ENCODE measurements at places on chromosomes 12 and 14.
A peak's percentile ranks its signal among the peaks of the same experiment; 100 is the strongest.

DNA sequence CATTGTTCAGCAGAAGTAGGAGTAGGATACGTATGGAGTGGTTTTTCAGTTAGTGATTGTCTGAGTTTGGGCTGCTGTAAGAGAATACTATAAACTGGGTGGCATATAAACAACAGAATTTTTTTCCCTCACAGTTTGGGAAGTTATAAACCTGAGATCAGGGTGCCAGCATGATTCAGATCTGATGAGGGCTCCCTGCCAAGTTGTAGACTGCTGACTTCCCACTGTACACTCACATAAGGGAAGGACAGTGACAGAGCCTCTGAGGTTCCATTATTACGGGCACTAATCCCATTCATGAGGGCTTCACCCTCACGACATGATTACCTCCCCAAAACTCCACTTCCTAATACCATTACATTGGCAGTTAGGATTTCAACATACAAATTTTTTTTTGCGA is 50.7 kb downstream of the ACSM4 start:
- DNase-seq = no peak

- no peak for DNase-seq
These were observed 63.9 kb downstream of the NAV3 start for GRCh38 chr12:77894556-77894955.

DNA sequence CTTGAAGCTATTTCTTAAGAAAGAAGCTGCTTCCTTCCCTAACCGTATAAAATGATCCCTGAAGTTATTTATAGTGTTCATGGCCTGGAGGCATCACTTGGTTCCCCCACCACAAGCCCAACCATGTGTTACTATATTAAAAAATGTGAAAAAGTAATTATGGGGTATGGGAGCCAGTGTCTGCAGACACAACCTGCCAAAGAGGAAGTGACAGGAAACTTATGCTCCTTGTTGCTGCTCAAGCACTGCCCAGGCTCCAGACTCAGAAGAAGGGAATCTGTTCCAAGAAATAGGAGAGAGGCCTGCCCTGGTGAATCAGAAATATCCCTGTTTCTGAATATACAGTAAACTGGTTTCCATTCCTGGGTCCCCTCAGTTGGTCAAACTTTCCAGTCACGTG is 217.2 kb upstream of the BMP4 start:
- no peak for DNase-seq

GRCh38 chr12:39959031-39959430 is 146.8 kb downstream of the SLC2A13 start:
- no peak for DNase-seq

DNA sequence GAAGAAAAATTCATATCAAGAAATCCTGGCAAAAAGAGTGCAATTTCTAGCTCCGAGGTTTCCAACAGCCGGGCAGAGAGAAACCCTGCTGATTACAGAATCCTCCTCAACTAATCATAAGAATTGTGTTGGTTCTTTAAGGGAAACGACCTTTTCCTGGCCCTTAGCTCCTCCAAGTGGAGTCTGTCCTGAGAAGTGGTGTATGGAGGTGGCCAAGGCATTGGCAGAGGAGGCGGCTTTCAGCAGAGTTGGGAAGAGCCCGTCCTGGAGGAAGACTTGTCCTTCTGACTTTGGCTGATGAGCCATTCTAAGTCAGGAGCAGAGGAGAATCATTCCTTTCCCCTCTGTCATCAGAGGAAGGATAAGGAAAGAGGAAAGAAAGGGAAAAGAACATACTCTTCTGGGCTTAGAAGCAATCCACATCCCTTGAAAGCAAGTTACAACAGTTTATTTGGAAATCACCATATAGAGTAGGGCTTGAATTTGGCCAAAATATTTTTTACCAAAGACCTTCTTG is 46.5 kb upstream of the PTCSC3 start:
- DNase-seq = no peak

GRCh38 chr12:107774349-107775029 is at the start of gene ASCL4:
ASCL4 (plus strand) TSS chr12:107774704; CDS start chr12:107775219, 515 bp downstream.
- no peak for DNase-seq

DNA sequence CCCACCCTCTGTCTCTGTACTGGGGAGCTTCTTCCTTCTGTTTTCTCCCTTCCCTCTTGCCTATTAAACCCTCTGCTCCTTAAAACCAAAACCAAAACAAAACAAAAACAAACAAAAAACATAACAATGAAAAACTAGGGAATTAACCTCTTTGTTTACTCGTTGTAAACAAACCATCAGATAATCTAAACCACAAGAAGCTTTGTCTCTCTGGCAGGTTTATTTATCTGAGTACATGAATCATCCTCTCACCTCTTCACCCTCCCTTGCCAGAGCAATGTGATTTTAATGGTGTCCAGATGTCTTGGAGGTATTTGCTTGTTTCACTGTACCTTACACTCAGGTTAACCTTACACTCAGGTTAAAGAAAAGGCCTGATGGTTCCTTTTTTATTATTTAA is 66.1 kb downstream of the DYRK2 start:
- no peak for DNase-seq

DNA sequence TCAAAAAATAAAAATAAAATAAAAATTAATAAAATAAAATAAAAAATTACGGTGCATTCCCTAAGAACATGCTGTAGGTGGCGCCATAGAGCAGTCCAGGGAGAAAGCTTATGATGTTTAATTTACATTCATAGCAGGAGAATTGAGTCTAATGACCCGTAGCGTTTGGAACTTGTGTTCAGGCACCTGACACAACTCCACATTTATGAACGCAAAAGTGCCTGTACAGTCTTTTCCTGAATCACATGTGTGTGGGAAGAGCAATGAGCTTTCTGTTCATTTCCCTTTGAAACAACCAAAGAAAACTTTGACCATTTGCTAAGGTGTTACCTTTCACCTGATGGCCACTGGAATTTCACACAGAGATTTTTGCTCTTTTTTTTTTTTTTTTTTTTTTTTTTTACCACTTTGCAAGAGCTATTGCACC is 60.6 kb upstream of the KCNA1 start:
- DNase-seq = no peak

GRCh38 chr12:69071091-69071370 is 138.1 kb upstream of the CPM start:
- no peak for DNase-seq

DNA sequence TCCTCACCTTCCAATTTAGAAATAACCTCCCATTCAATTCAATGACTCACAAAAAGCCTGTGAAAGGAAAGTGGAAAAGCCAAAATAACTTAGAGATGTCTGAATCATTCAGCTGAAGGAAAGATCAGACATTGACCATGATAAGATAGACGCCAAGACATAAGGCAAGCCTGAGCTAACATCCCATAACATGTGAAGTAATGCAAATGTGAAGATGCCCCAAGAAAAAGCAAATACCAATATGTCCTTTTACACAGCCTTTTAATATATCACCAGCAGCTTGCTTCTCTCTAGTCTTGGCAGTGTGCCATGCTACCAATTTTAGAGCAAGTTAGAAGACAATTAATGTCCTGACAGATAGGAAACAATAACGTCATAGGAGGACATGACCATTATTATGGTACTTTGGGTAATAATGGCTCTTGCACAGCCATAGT is 2.4 kb upstream of the NUMB start:
- no peak for DNase-seq

GRCh38 chr12:26121323-26122060 is 3.3 kb downstream of the BHLHE41 start:
- no peak for DNase-seq

DNA sequence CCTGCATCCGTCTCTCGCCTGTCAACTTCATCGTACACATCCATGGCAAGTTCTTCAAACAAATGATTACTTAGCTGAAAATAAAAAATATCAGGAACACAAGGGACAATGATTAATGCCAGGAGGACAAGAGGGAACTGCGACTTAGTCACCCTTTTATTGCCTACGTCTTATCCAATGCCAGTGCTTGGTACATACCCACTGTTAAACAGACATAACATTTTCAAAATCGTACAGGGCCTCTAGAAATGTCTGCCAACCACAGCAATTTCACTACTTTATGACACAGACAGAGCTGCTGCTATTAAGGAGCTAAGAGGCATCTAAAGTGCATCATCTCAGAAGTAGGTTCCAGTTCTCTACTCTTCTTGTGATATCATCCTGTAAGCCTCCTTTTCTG is 34.6 kb downstream of the GIT2 start:
- DNase-seq = no peak

GRCh38 chr14:101254805-101255764 is 306.2 kb upstream of the DIO3 start:
- no peak for DNase-seq

DNA sequence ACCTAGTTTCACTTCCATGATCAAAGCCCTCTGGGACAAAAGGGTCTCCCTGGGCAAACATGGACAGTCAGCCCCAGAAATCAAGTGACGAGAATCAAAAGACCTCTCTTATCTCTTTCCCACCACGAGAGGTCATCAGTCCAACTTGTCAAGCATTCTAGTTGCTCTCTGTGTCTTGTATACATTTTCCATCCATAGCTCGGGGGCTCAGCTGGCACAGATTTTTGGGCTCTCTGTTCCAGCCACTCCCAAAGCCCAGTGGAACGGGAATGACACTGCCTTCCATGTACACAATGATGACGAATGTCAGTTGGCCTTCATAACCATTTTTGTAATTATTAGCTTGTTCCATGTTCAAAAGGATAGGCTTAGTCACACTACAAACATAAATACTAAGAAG is 29.7 kb downstream of the NOS1 start:
- no peak for DNase-seq

GRCh38 chr12:6960593-6961277 is 9.6 kb downstream of the PTPN6 start:
- DNase-seq = peak; percentile 39

- no peak for DNase-seq
These were observed 925 bp upstream of the NANOG start for GRCh38 chr12:7788294-7788660.

DNA sequence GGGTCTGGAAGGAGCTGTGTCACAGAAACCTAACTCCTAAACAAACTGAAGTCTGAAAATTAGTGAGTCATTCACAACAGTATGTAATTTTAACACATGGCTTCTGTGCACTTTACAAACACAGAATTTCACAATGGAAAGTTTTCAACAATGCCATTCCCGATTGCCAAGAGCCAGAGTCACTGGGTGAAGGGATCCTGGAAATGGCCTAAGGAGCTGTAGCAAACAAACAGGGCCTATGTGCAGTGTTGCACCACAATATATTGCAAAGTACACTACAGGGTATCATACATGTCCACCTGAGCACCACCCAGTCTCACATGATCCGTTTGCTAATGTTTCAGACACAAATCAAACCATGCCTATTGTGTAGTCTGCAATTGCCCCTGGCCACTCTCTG is 184.7 kb upstream of the OTX2 start:
- DNase-seq = no peak

DNA sequence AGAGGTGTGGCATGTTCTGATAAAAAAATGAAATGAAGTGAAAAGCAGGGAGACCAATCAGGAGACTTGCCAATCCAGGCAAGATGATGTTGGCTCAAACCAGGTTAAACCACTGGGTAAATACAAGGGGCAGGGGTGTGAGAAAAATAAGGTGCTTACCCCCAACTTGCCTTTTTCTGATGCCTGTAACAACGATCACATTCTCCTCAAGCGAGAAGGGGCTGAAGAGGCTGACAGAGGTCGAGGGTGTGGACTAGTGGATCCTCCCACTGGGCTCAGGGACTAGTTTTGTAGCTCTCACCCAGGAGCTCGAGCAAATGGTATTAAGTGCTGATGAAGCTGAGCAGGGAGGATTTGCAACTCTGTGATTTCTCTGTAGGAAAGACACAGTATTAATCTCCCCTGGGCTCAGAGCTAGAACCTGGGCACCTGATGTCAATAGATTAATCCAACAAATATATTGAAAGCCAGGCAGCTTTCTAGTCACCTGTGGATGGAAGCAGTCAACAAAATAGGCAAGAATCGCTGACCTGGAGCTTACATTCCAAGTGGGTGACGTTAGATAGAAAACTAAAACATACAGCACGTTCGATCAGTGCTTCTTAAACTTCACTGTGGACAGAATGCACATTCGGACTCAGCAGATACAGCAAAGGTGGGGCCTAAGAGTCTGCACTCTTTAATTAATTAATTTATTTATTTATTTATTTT is 15.2 kb upstream of the EAPP start:
- DNase-seq = peak; percentile 60

- DNase-seq = no peak
These were observed 42.8 kb downstream of the SLC35F4 start for GRCh38 chr14:57823015-57823660.

- no peak for DNase-seq
These were observed 735 bp upstream of the OTX2 start for GRCh38 chr14:56810836-56811592.

DNA sequence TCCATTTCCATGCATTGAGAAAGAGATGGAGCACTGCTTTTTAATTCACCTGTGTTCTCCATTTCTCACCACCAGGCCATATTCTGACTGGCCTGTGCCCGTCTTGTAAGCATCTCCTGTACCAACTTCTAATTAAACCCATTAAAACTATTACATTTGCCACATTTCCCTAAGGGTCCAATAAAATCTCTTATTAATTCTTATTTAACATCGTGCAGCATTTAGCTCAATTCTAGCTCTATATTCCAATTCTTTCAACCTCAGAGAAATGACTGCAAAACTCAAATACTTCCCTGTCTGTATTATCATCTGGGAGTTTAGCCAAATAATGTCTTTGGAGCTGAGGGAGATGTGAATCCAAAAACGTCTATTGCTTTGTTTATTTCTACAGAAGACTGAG is 495.4 kb upstream of the TMEM132C start:
- no peak for DNase-seq

DNA sequence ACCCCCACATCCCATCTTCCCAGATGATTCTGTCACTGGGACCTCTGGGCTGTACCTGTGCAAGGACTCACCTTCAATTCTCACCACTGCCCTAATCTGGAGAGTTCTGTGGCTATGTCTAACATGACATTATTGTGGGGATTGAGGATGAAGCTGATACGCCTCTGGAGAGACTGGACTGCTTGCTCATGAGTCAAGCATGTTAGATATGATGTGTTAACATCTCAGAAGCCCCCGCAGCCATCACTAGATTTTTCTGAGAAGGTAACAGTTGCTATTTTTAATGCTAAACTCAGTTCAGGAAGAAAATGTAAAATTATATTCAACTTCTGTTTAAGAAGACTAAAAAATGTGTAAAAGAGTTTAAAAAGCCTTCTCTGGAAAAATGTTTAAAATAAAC is 25.7 kb downstream of the JKAMP start:
- DNase-seq = no peak

- DNase-seq = no peak
These were observed 582.5 kb downstream of the NRXN3 start for GRCh38 chr14:78752518-78753188.

DNA sequence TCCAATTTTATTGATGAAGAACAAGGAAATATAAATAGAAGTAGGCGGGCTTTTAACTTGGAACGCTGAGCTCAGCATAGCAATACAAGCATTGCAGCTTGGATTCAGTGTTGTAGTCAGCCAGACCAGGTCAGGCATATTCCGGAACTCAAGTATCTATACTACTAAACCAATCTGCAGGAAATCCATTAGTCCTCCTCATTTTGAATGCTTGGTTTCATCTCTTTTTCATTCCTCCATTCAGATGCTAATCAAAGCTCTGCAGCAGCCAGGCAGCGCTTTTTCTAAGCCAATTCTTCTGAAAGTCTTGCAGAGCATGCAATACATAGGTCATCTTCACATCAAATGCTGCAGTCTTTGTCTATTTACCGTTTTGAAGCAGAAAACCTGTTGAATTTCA is 49.0 kb downstream of the KIF21A start:
- no peak for DNase-seq

Data from stimulated activated effector memory CD8-positive, alpha-beta T cell treated with anti-CD3 and anti-CD28 coated beads, Interleukin-12 subunit alpha, Interleukin-12 subunit beta, amount 100 ng/mL, for 72 hours (primary cell).